Caki2 (cell line): ENCODE measurements at places on chromosomes 1 and 21. TPM values are rescaled to one million over a fixed set of nuclear protein-coding genes. Genes with fewer than 3 reads are reported as not detected.

CCDC185 gene
- not detected in 2 replicates for total RNA-seq

DNA sequence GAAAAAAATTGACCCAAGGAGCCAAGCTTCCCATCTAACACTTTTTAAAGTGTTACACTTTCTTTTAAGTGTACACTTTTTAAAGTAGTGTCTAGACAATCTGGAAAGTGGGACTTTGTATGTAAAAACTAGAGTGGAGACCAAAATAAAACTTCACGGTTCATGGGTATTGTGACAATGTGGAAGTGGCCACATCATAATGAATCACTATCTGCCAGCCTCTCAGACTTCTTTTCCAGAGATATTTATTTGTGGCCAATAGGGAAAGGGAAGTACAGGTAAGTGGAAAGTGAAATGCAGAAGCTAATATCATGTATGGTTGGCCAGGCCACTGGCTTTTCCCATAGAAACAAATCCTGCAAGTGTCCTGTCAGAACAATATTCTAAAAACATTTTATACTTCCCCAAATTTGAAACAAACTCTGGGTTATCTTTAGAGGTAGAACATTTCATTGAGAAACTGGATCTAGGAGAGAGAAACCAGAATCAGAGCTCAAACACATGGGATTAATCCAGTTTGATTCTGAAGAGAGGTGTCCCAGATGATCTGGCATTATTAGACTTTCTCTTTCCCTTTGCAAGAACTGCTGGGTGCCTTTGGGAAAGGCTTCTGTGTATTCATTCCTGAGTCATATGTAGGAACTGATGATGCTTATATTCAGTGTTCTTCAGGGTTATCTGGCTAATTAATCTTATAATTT lies 2.0 kb downstream of the TNFSF18 start:
- peak; percentile 42 for DNase-seq

DNA sequence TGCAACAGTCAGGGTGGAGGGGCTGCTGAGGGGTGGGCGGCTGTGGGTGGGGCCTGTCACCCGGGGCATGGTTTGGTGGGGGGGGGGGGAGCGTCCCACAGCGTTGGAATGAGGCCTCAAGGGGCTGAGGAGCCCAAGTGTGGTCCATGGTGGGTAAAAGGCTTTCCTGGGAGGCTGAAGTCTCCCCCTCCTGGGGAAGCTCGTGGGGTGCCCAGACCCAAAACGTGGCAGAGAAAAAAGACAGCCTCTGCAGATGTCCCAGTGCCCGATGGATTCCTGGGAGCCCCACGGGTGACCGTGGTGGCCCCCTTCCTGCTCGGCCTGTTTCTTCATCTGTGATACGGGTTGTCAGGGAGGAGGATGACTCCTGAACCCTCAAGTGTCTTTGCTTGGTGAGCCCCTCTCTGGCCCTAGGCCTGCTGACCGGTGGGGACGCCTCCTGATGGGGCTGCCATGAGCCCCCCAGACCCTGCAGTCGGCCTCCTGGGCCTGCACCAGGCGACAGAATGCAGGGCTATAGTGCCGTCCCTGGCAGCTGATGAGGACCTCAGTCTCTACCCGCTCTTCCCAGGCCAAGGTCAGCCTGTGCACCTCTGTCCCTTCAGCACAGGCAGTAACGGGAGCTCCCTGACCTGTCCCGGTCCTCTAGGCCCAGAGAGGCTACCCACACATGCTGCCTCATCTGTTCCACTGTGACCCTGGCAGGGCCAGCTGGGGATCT lies 1.1 kb downstream of the OBSCN start:
- no peak for DNase-seq

- no peak for DNase-seq
Observed at GRCh38 chr1:163056831-163057230, 12.3 kb upstream of the RGS4 start.

ALPL gene
- 0.14 and 1.9 TPM in 2 replicates for total RNA-seq

GRCh38 chr1:167510881-167511280 lies 7.4 kb downstream of the CD247 start:
- no peak for DNase-seq

DNA sequence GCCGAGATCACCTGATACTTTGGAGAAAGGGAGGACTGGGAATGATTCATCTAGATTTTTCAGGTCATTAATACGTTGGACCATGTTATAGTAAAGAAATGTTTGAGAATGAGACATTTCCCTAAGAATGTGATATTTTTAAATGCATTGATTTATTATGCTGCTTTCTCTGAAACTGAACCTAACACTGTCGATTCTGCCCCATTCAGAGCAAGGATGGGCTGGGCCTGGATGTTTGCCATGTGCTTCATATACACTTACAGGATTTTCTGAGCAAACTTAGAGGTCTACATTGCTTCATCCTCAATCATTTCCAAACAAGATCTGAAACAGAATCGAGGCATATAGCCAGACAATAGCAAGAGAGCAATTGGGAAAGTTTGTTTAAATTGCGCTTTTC lies 183.3 kb downstream of the CRB1 start:
- no peak for DNase-seq

GRCh38 chr21:35231090-35231489 lies 182.0 kb upstream of the RUNX1 start:
- no peak for DNase-seq
